ENCODE measurements at places on chromosomes 12 and 14.

GRCh38 chr12:91225316-91225715 lies 42.7 kb upstream of the DCN start:
- no peak for DNase-seq

DNA sequence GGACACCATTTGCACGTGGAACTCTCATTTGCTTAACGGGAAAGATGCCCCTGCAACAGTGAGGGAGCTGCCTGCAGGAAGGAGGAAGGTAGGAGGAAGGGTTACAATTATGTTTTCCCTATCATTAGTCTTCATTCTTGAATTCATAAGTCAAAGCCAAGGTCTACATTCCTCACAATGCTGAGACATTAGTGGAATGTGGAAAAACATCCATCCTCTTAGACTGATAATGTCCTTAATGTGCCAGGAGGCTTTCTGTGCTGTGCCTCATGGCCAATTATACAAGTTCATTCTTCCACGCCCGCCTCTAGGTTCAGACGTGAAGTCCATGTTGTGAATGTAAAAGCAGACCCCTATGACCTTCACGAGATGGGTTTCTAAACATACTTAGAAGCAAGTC lies 1212.4 kb upstream of the TMEM132C start:
- no peak for DNase-seq

DNA sequence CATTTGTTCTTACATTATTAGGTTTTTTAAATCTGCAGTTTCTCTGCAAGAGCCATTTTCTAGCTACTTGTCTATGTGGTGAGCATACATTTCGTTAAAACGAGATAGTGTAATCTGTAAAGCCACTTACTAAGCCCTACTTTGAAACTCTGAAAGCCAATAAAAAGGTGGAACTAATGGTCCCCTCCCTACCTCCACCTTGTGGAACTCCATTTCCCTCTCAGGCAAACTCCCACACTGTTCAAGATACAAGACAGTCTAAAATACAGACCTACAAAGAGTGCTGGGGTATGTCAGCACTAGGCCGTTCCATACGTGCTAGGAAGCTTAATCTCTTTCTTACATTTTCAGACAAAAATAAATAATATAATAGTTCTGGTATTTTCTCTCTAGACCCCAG lies 74.1 kb downstream of the DUSP6 start:
- no peak for DNase-seq

DNA sequence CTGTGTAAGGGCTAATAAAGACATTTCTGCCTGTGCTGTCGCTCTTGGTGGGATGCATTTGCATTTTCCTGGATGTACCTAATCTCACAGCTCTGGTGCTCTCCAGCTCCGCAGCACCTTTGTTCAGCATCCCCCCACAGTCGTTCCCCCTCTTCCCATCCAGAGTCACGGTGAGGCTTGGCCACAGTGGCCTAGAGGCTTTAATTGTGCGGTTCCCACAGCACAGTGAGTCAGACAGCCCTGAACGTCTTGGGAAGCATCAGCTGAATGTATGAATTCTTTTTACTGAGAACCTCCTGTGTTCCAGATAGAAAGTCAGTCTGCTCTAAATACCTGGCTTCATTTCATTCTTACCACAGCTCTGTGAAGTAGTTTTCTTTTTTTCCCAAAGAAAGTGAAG lies 28.7 kb downstream of the MLXIP start:
- no peak for DNase-seq

DNA sequence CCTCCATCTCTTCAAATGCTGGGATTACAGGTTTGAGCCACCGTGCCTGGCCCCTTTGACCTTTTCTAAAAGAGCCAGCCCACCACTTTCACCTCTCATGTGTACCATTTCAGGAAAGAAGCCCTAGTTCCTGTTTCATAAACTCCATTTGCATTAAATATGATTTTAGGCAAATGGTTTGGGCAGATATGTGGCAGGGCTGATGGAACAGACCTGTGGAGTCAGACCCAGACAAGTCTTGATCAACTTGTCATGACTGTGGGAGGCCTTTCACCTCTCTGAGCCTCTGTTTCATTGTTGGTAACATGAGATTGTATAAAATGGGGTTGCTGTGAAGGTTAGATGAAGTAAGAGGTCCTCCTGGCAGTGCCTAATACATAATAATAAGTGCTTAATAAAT lies 5.2 kb upstream of the MAP3K9 start:
- DNase-seq: no peak

- no peak for DNase-seq
Measured at GRCh38 chr14:33068626-33069025, 129.9 kb downstream of the NPAS3 start.

GRCh38 chr12:23813206-23813605 lies 136.3 kb downstream of the SOX5 start:
- no peak for DNase-seq

GRCh38 chr12:111529424-111530368 lies 69.4 kb downstream of the ATXN2 start:
- peak; percentile 41 for DNase-seq

DNA sequence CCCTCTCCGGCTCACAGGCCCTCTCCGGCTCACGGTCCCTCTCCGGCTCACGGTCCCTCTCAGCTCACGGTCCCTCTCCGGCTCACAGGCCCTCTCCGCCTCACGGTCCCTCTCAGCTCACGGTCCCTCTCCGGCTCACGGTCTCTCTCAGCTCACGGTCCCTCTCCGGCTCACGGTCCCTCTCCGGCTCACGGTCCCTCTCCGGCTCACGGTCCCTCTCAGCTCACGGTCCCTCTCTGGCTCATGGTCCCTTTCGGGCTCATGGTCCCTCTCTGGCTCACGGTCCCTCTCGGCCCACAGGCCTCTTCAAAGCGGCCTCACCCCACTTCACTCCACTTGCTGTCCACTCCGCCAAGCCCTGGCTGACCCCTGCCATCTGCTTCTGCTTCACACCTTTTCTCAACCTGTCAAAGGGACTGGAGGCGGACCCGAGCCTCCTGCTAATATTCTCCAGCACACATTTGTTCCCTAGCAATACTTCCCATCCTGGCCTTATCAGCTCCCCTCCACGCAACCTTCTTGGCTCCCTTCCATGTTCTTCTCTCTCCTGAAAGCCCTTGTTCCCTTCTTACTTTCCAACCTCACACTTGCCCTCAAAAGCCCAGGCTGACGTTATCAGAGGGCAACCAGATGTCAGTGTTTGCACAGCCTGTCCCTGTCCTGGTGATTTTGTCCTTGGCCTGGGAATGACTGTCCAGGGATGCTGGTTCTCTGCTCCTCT lies 176.7 kb downstream of the CALM1 start:
- DNase-seq: no peak

DNA sequence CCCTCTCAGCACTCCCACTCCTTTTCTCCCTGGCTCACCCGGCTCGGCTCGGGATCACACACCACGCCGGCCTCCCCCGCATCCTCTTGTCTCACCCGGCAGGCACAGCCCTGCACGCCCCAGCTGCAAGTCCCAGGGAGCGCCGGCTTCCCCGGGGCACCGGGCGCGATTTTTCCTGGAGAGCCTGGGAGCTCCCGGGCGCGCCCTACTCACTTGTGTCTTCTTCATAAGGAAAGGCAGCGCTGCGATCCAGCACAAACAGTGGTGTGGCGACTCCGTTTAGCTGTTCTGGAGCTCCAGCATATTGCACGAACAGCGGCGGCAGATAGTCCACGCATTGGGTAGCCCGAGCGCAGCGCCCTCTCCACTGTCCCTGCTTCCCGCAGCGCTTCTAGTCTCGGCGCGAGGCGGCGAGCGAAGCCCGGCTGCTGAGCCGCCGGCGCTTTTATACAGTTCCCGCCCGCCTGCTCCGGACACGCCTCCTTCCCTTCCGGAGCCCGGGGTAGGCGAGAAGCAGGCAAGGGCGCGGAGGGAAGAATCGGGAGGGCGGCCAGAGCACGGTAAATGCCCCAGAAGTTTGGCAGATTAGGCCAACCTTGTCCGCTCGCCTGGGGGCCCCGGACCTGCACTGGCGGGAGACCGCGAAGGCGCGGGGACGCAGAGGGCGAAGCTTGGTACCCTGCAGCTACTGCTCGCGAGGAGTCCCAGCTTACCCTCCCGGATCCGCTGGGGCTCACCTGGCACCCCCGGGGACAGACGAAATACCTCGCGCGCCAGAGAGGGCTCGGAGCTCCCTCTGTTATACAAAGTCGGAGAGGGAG lies at the start of gene KITLG:
KITLG (minus strand) TSS at position 421 of the 821 bp plus-strand sequence; CDS start at position 228, 193 bp downstream.
- DNase-seq: no peak

GRCh38 chr12:122081697-122082221 lies 3.2 kb downstream of the MLXIP start:
- DNase-seq: peak; percentile 37

DNA sequence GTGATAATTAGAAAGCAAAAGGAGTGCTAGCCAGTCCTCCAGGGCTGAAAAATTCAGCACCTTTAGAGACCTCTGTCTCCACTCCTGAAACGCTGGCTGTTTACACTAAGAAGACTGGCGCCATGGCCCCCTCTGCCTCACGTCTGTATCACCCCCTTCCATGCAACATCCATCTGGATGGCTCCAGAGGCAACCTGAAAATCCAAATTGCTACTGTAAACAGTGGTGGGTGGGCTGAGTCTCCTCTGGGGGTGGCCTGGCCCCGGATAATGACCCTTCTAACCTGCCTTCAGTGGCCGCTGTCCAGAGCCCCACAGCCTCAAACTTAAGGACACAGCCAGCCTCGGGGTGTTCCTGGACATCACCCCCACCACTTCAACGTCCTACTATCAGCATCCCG lies 1.4 kb downstream of the PRKD1 start:
- no peak for DNase-seq

DNA sequence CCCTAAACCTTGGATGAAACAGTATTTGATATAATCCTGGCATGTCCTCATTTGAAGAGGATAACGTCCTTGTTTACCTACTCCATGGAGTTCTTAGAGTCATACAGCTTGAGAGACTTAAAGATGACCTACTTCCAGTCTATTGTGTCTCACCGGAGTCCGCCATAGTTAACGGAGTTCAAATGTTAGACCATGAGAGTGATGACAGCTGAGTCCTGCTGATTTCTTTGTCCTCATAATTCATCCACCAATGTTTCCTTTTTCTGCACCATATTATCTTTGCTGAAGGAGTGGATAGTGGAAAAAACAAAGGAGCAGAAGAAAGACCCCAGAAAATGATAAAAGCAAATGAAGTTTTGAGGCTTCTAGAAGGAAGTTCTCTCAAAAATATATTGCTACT lies 75.8 kb upstream of the HIF1A start:
- no peak for DNase-seq

DNA sequence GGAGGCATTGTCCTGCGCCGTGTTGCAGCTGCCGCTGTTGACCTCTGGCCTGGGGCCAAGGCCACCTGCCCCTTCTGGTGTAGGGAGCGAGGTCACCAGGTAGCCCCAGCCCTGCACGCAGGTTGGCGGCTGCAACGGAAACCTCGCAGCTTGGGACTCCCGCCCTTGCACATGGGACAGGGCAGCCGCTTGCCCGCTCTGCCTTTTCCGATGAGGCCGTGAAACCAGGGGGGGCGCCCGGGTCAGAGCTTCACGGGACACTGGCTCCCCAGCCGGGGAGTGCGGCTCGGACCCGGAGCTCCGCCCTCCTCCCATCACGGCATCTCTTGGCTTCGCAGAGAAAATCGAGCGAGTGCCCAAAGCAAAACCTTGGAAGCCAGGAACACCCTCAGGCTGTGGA lies 25.4 kb downstream of the DNAH10 start:
- DNase-seq: no peak

DNA sequence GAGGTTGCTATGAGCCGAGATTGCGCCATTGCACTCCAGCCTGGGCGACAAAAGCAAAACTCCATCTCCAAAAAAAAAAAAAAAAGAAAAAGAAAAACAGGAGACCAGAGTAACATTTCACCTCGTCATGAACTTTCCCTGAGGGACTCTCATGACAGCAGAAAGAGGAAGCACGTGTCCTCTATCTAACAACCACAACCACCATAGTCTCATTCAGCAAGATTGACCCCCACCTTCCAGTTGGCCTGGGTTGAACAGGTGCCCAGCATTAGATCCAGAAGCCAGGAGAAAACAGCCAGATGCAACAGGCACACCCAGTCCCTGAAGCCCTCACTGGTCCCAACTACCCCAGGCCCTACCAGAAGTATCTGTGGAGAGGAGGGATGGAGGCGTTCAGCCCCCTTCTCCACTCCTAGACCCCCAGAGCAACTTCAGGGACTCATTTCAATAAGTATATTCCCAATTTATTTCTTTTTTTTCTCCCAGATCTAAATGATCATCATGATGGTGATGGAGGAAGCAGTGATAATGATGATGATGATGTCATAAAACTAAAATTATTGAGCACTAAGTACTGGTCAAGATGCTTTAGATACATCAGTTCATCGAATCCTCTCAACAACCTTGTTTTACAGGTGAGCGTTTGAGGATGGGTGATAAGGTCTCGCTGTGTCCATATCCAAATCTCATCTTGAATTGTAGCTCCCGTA lies 235.0 kb downstream of the EFCAB11 start:
- DNase-seq: no peak
